ENCODE measurements at places on chromosomes 1 and 21. TPM values are rescaled to one million over a fixed set of nuclear protein-coding genes. Genes with fewer than 3 reads are reported as not detected.

Gene AUNIP
- 6.6 TPM for total RNA-seq

Gene RGS18
- 0.32 TPM for total RNA-seq

Gene OR2L13
- not detected for total RNA-seq

Gene CLCNKB
- not detected for total RNA-seq

Gene GSTM4
- 23.3 TPM for total RNA-seq

Gene GBP6
- total RNA-seq: 0.36 TPM

Gene ECM1
- 1.6 TPM for total RNA-seq

Gene RHEX
- total RNA-seq: not detected

Gene DNAJC6
- 2.8 TPM for total RNA-seq

Gene PLA2G2A
- not detected for total RNA-seq

Gene SNRNP40
- 107 TPM for total RNA-seq

Gene FOXD3
- total RNA-seq: not detected

Gene S100A16
- total RNA-seq: not detected

Gene KCND3
- total RNA-seq: not detected

Gene NBPF6
- not detected for total RNA-seq

Gene UTS2
- not detected for total RNA-seq

Gene SLC44A5
- not detected for total RNA-seq

Gene FCRL5
- not detected for total RNA-seq

Gene PAQR7
- total RNA-seq: 2.4 TPM

Gene DHX9
- total RNA-seq: 257 TPM

Gene SYT14
- not detected for total RNA-seq

Gene MMP23B
- total RNA-seq: 0.82 TPM

Measured in T-helper 2 cell treated with Interferon-gamma antibody and Interleukin-4, amounts not matched to agents 100 ng/mL and 5 ng/mL, for 36 hours (primary cell).